ENCODE measurements at places on chromosomes 11 and 22.

GRCh38 chr22:30080805-30081204 is 541 bp downstream of the HORMAD2 start:
- no peak for DNase-seq

DNA sequence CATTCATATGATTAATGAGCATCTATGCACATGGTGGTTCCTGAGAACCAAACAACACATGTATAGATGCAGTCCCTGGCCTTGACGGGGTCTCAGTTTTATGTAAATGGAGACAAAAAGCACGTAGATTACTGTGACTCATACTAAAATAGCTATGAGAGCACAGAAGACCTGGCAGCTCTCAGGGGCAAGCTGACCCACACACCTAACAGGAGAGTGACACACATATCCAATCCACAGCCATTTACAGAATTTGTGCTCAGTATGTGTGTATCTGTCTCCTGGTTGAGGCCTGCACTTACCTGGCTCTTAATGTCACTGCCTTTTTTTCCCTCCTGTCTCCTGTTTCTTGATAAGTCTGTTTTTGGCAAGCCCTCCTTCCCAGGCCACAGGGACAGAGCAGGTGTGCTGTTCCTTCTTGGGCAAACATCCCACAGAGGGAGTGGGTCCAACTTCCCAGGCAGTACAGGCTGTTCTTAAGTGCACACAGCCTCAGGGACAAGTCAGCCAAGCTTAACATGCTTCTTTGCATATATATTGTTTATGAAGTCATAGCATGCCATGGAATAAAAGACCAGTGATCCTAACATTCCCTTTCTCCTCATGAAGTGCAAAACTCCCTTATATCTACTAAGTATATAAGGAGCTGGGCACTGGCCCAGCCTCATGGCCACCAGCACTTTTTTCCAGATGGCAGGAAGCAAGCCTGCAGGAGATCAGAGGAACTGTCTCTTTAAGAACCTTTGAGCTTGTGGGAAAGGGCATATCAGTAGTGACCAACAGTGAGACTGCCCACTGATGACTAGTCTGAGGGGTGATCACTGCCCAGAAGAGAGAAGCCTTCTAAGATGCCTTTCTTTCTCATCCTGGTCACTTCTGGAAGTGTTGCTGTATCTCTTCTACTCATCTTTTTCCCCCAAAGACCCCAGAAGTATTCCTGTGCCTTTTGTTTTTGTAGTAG is 124.7 kb upstream of the CCDC90B start:
- DNase-seq = no peak

DNA sequence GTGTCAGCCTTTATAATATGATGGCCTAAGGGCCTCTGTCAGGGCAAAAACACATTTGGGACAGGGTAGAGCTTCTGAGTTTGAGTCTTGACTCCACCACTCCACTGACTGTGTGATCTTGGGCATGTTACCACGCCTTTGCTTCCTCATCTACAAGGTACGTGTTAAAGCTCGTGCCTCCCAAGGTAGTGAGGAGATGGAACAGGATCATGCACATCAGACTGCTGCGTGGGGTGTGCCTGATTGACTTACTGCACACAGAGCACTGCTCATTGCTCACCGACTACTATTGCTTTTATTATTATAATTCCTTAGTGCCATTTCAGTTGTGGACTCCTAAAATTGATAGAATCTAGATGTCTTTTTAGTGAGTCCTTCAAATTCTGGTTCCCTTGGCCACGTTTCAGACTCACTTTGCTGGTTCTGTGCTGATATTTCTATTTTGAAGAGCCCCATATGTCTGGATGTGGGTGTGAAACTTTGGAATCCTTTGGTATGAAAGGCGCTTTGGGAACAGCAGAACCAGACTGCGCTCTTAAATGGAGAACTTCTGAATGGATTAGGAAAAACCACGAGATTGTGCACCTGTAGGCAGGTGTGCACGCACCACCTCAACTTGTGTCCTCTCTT is 44.1 kb upstream of the RAB1B start:
- no peak for DNase-seq

DNA sequence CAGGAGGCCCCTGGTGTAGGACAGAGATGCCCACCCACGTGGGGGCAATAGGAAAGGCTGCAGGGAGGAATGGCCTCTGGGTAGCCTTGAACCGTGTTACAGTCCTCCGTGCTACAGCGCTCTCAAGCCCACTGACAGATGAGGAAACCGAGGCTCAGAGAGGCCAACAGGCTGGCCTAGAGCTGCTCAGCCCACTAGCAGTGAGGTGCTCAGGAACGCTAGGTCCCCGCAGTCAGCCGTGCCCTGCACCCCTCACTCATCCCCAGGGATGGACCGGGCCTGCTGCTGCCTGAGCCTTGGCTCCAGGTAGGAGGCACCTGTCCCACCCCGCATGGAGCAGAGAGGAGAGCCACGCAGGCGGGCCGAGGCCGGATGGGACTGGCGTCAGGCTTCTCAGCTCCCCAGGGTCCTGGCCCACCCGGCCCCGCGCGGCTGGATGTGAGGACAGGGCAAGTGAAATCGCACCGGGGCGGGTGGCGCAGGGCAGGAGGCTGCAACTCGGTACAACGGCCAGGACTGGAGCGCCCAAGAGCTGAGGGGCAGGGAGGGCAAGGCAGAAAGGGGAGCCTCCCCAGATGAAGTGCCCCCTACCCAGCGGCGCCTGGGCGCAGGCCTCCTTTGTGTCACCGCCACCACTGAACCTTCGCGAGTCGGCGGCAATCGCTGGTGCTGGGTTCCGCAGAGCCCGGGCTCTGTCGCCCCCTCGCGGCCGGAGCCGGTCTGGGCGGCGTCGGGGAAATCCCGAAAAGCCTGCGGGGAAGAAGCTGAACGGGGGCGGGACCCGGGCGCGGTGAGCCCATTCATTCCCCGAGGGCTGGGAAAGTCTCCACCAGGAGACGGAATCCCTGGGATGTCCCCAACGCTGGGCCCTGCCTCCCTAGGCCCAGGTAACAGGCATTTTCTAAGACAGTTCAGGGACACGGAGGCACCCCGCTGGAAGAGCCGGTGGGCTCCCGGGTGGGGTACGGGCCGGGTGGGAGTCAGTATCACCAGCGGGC is 8.4 kb upstream of the SLC2A11 start:
- DNase-seq = peak; percentile 70

GRCh38 chr11:75325713-75326438 is 25.6 kb downstream of the ARRB1 start:
- DNase-seq = no peak

DNA sequence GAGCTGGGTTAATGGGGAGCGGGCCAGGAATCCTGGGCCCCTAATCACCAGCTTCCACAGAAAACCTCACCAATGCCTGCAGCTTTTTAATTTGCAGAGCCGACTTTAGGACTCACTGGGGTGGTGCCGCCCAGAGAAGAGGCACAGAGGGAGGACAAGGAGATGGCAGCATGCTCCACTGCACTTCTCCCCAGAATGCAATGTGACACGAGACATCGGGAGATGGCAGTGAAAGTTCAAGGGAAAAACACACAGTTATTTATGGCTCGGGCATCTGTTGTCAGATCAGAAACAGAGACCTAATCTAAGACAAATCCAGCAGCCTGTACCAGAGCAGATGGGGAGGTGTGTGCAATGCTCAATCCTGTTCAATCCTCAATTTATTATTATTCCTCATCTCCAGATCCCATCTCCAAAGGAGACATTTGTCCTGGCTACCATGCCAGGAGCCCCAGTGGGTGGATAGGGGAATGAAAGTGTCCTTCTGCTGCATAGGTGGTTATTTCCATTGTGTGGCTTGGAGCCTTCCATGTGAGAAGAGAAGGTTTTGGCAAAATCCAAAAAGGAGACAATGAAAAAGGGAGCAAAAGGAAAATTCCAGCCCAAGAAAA is 250.0 kb downstream of the NXPE2 start:
- no peak for DNase-seq

- no peak for DNase-seq
These were observed 10.6 kb downstream of the LRRC75B start for GRCh38 chr22:24582056-24582814.

DNA sequence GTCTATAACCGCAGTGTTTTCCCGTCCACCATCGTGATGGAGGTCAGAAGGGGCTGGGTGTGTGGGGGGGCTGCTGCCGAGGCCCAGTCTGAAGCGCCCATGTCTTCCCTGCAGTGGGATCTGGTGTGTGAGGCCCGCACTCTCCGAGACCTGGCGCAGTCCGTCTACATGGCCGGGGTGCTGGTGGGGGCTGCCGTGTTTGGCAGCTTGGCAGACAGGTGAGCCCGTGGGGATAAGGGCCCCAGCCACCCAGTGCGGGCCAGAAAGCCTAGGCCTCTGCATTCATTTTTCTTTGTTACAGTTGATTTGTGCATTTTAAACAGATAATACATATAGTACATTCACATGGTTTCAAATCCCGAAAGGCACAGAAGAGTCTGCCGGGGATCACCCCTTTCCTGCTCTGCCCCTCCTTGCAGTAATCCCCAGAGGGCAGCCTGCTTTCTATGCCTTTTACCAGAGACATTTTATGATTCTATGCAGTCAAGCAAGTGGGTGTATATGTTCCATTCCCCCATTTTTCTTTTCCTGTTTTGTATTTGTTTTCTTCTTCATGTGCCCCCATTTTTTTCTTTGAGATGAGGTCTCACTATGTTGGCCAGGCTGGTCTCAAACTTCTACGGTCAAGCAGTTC is 32.6 kb downstream of the CAPN1 start:
- DNase-seq = no peak

DNA sequence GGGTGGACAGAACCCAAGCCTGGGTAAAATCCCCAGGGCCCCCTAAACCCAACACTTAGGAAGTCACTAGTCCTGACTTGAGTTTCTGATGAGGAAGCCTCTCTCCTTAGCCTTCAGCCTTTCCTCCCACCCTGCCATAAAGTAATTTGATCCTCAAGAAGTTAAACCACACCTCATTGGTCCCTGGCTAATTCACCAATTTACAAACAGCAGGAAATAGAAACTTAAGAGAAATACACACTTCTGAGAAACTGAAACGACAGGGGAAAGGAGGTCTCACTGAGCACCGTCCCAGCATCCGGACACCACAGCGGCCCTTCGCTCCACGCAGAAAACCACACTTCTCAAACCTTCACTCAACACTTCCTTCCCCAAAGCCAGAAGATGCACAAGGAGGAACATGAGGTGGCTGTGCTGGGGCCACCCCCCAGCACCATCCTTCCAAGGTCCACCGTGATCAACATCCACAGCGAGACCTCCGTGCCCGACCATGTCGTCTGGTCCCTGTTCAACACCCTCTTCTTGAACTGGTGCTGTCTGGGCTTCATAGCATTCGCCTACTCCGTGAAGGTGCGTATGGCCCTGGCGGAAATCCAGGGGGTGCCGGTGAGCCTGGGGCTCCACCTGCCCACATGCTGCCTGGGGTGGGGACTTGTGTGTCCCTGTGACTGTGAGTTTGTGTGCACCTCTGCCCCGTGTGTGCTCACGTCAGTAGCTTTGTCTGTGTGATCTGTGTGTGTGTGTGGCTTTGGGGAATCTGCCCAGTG is at the start of gene IFITM1:
Gene IFITM1 (plus strand): TSS at position 254 of the 767 bp plus-strand sequence. CDS start 131 bp downstream, at position 385.
- no peak for DNase-seq

GRCh38 chr11:128715691-128716561 is 22.1 kb downstream of the FLI1 start:
- DNase-seq = peak; percentile 67

- peak; percentile 52 for DNase-seq
These were observed 10.3 kb downstream of the NEAT1 start for GRCh38 chr11:65432686-65433582.

DNA sequence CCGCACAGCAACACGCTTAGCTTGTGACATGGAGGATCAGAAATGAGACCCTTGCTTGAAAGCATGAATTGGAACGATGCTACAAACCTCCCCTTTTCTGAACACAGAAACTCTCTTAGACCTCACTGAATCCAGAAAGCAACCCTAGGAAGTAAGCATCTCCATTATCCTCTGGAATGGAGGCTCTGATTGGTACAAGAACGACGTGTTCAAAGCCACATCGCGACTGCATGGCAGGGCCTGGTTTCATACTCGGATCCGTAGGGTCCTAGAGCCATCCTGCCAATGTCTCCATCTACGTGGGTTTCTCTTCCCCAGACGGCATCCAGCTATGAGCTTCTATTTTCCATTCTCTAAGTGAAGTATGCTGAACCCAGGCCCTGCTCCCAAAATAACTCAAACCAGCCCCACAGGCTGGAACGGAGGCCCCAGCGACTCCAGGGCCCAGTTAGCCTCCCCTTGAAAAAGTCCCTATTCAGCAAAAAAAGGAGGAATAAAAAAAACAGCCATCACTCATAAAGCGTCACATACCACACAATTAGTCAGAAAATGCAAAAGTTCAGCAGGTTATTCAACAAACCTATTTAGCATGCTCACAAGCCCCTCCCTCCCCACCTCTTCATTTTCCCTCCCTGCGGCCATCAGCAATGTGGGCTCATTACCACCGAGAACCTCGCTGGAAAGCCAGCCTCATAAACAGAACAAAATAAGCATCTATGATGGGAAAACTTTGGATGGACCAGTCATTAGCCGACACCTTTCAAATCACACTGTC is 7.1 kb upstream of the MN1 start:
- no peak for DNase-seq

- no peak for DNase-seq
These were observed 6.3 kb downstream of the FXYD2 start for GRCh38 chr11:117818041-117818873.

- DNase-seq = no peak
These were observed 2.2 kb downstream of the TUT1 start for GRCh38 chr11:62588966-62589637.

DNA sequence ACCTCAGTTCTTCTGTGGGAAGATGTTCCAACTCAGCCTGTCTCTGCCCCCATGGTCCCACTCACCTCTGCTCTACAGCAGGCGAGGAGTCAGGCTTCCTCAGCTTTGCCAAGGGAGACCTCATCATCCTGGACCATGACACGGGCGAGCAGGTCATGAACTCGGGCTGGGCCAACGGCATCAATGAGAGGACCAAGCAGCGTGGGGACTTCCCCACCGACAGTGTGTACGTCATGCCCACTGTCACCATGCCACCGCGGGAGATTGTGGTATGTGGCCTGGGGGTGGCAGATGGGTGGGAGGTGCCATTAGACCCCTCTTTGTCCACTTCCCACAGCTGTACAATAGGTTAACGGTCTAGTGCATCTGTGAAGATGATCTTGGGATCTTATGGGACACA is 73.3 kb downstream of the MYO7A start:
- no peak for DNase-seq

DNA sequence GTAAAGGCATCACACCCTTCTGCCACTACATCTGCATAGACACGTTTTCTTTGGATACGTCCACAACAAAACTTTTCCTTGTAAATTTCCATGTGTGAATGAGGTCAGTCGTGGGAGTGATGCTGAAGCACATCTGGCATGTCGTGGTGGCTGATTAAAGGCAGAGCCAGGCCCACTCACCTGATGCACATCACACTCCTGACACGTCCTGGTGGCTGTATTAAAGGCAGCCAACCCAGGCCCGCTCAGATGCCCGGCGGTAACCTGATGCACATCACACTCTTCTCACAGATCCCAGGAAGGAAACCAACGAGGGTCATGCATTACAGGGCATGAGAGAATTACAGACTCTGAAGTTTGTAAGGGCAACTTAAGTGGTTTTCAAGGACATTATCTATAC is 321.6 kb upstream of the B3GAT1 start:
- DNase-seq = no peak

- DNase-seq = no peak
These were observed 11.6 kb upstream of the RTN4R start for GRCh38 chr22:20279662-20280134.
